Activated CD4-positive, alpha-beta T cell treated with anti-CD3 and anti-CD28 coated beads for 1 hour (primary cell): ENCODE measurements at places on chromosomes 7 and 10.
A peak's percentile ranks its signal among the peaks of the same experiment; 100 is the strongest.

DNA sequence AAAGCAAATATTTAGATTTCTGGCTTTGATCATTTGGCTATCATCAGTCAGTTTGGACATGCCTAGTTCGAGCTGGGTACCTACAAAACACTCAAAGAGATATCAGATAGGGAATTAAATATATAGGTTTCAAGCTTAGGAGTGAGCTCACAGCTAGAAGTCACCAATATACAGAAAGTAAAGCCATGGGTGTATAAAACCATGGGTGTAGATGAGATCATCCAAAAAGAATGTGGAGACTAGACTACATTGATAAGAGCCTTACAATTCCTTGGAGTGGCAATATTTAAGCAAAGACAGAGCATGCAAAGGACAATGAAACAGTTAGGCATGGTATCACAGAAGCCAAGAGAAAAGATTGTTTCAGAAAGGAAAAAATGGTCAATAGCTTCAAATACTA, 7.2 kb upstream of the RALA start:
- DNase-seq, result no peak

DNA sequence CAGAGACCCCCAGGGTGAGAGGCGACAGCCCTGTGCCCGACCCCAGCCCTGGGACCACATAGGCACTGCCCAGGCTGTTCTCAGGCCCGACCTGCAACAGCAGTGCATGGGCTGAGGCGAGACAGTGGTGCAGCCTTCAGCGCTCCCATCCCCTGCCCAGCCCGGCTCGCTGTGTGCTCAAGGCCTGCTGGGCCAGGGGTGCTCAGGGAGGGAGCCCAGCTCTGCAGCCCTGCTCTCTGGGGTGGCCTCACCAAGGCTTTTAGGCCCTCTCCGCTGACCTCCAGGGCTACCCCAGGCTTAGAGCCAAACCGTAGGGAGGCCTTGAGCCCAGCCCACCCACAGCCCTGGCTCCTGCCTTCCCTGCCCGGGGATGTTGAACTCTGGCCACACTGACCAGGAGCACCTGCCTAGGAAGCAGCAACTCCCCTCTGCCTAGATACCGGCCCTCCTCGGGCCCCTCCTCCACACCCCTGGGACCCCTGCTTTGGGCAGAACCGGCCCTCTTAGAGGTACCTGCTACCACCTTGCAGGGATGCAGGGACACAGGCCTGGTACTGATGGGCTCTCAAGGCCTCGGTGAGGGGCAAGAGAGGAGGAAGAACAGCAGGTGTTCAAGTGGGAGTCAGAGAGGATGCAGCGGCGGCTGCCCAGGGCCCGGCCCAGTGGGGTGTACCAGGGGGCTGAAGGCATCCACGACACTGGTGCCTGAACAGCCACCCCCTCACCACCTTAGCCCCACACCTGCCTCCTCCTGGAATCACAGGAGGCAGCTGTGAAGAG, 231.5 kb downstream of the ELFN1 start:
- no peak for DNase-seq

GRCh38 chr10:124002391-124003069, 90.9 kb downstream of the CHST15 start:
- no peak for DNase-seq

DNA sequence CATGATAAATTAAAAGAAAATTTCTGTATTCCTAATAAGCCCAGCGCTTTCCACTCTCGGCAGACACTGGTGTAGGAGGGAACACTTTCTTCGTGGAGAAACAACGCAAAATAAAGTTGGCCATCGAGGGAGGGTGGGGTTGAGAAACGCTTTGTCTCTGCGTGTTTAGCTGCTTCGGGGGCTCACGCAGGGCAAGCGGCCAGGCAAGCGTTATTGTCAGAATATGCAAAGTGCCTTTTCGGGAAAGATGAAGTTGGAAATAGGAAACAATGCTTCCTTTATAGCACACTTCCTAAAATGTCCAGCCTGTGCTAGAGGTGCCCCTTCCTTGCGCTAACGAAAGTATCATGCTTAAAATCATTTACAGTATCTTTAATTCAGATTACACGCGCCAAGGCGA, 1.9 kb upstream of the EBF3 start:
- DNase-seq, result no peak

- DNase-seq, result no peak
These were observed 114.1 kb downstream of the MAGI2 start for GRCh38 chr7:79339208-79339925.

GRCh38 chr7:111103678-111104274, 12.8 kb downstream of the LRRN3 start:
- DNase-seq, result no peak

GRCh38 chr7:47236480-47237129, 345.3 kb downstream of the TNS3 start:
- DNase-seq, result no peak

DNA sequence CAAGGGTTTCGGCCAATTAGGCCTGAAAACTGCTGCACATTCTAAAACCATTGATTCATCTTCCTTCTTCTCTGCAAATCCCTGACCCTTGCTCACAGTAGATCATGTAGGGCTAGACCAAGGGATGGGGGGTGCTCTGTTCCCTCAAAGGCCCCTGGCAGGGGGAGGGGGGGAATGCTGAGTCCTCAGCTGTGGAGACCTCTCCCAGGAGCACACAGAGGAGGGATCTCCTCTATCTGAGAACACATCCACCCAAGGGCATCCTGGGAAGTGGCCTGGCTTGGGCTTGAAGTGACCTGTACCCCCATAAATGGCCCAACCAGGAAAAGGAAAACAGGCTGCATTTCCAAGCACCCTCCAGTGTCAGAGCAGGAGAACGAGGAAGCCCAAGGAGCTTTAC, 1.0 kb upstream of the CDHR1 start:
- no peak for DNase-seq

GRCh38 chr7:96649981-96650380, 59.7 kb downstream of the SEM1 start:
- no peak for DNase-seq

DNA sequence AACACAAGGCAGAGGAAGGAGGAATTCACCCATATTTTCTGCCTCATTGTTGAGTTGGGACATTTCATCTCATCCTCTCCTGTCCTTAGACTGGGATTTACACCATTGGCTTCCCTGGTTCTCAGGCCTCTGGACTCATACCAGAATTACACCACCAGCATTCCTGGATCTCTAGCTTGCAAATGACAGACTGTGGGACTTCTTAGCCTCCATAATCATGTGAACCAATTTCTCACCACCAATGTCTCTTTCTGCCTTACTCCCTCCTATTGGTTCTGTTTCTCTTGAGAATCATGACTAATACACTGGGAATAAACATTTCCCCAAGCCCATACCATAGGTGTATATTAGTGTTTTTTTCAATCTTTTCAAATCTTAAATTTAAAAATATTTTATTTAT, 2.9 kb upstream of the ZNF33A start:
- no peak for DNase-seq

DNA sequence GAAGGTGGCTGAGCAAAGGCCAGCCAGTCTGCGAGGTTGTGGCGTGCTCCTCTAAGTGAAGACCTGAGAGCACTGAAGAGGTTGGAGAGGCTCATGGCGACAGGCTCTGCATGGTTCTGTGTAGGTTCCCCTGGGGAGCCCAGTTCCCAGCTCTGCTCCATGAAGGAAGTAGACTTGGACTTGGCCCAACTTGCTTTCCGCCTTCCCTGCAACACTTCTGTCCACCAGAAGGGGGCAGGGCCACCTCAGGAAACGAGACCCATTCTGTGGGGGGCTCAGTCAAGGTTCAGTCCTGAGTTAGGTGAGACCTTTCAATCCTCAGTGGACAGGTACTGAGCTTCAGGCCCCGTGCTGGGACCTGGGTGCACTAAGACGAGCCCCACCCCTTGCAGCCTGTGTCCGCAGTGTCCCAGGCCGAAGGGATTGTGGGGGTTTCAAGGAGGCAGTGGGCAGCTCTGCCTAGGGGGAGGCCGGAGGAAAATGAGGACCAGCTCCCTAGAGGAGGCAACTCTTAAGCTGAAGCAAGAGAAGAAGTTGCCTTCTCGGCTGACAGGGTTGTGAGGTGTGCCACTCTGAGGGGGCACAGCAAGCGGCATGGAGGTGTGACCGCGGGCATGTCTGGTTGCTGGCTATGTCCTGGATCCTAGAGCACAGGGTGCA, 15.0 kb upstream of the PCBD1 start:
- no peak for DNase-seq

GRCh38 chr10:73865107-73865458, 9.3 kb downstream of the CAMK2G start:
- no peak for DNase-seq

GRCh38 chr10:32985775-32986350, 27.8 kb upstream of the ITGB1 start:
- DNase-seq, result no peak

DNA sequence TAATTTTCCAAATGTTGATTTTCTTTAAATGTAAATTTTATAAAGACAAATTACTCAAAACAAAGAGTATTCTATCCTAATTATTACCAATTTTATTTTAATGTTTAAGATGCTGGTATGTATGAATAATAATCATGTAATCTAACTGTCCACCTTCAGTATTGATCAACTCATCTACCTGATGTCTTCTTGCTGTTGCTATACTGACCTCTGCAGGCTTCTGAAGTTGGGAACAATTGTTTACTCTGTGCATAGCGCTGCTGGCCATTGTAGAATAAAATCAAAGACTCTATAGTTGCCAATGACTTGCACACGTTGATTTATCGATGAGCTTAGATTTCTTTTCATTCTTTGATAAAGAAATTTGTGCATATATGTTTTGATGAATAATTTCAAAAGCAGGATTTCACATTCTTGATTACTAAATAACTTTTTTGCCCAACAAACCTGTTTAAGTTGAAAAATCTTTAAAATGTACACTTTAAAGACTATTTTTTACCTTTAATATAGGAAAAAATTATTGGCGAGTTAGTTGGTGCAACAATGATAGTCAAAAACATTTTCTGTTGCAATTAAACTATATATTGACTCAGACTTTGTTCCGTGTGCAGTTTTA, 282.3 kb downstream of the TFEC start:
- DNase-seq, result no peak

DNA sequence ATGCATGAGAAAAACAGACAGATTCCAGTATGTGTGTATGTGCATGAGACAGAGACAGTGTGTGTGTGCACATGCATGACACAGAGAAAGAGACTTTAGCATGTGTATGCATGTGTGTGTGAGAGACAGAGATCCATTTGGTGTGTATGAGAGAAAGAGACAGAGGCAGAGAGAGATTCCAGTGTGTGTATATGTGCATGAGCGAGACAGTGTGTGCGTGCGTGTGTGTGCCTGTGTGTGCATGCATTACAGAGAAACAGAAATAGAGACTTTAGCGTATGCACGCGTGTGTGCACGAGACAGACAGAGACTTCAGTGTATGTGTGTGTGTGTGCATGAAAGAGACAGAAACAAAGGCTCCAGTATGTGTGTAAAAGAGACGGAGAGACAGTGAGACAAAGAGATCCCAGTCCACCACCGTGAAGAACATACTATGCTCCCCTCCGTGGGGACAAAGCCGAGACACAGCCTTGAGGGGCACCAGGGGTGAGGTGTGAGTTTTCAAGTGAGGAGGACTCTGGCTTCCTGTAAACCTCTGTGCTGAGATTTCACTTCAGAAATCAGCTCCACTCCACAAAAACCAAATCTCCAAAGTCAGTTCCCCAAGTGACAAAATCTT, 188.9 kb downstream of the GRID1 start:
- DNase-seq, result no peak

- no peak for DNase-seq
These were observed 208.1 kb upstream of the DKK1 start for GRCh38 chr10:52106011-52106410.

DNA sequence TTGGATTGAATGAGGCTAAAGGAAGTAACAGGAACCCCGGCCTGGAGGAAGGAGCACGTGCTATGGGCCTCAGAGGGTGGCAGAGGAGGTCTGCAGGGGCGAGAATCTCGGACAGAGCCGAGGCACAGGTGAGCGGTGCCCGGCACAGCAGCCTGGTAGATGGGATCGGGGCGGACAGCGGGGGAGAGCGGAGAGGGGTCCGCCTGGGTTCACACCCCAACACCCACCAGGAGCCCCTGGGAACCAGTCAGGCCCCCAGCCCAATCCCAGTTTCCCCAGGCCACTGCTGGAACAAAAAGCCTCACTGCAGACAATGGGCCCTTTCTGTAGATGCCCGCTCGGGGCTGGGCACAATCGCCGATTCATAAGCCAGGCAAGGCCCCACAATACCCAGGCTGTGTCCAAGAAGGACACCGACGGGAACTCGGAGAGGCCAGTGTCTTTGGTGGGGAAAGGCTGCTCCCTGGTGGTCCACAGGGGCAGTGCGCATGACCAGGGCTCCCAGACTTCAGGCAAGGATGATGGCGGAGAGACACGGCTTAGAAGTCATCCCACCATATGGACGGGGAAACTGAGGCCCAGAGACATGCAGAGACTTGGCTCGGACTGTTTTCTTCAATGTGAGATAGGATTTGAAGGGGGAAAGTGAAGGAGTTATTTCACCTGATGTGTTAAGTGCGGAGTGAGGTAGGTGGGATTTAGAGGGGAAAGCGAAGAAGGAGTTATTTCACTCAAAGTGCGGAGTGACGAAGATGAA, 106.9 kb upstream of the GPR26 start:
- DNase-seq, result peak; percentile 56

DNA sequence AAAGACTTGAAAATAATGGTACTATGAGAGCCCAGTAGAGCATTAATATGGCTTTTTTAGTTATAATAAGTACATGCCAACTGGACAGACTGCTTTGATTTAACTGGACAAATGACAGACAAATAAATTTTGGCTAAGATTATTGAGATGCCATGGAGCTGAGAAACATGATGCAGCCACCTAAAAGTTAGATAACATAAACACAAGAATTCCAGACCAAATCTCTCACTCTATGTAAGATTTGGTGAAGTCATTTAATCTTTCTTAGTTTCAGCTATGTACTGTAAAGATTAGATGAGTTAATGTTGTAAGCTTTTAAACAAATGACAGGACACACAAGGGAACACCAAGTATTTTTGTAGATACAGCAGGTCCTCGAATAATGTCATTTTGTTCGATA, 118.2 kb downstream of the CACNA2D1 start:
- no peak for DNase-seq

- no peak for DNase-seq
These were observed 165.0 kb downstream of the JMJD1C start for GRCh38 chr10:63300801-63301200.

- DNase-seq, result no peak
These were observed 29.3 kb upstream of the RHBDD2 start for GRCh38 chr7:75849573-75849972.

DNA sequence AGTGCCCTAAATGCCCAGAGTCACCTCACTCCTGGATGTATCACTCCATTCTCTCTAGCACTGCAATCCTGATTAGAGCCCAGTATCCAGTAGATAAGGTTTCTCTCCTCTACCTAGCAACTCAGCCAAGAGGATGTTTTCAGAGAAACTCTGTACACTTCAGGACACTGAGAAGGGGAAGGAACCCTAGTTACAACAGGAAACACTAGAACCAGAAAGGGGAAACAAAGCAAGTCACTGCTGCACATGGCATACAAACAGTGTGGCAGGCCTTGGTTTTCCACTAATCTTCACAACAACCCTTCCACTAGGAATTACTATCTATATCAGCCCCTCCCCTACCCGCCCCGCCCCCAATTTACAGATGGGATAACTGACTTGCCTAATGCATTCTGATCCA, 1.6 kb downstream of the FAM204A start:
- DNase-seq, result no peak

- no peak for DNase-seq
These were observed 35.2 kb upstream of the KLF6 start for GRCh38 chr10:3820255-3820654.

- no peak for DNase-seq
These were observed 148.9 kb downstream of the ITGA8 start for GRCh38 chr10:15570738-15571339.

GRCh38 chr7:128164061-128164954, 76.8 kb upstream of the LEP start:
- no peak for DNase-seq

- DNase-seq, result no peak
These were observed 14.1 kb downstream of the CRYGN start for GRCh38 chr7:151425670-151426440.
